KBM-7 (cell line): ENCODE measurements at places on chromosomes 5 and 9.

GRCh38 chr9:116064970-116065369, 88.6 kb upstream of the PAPPA start:
- DNase-seq, result no peak

DNA sequence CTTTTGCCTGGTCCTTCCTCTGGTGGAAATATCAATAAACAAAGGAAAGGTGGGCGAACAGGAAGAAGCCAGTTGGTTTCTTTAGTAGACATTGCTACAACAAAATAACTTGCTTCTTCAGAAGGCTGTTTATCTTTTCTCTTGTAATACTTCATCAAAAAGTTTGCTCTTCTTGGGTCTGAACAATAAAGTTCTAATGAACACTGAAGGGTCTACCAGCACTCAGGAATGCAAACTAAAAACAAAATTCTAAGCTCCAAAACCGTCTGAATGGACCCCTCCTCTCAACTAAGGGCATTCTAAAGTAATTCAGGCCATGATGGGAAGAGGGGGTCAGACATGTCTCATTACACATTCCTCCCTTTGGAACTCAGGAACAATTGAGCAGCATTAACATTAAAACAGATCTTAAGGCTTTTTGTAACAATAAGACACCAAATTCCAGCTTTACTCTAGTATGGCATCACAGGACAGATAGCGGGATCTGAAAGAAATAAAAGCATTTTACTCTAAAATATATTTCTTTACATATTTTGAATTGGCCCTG, 2.3 kb downstream of the TBCA start:
- DNase-seq, result no peak

- no peak for DNase-seq
These were observed 29.6 kb downstream of the KCNIP1 start for GRCh38 chr5:170533383-170533782.

- DNase-seq, result peak; percentile 37
These were observed 38.6 kb downstream of the ZNF366 start for GRCh38 chr5:72468606-72469005.

DNA sequence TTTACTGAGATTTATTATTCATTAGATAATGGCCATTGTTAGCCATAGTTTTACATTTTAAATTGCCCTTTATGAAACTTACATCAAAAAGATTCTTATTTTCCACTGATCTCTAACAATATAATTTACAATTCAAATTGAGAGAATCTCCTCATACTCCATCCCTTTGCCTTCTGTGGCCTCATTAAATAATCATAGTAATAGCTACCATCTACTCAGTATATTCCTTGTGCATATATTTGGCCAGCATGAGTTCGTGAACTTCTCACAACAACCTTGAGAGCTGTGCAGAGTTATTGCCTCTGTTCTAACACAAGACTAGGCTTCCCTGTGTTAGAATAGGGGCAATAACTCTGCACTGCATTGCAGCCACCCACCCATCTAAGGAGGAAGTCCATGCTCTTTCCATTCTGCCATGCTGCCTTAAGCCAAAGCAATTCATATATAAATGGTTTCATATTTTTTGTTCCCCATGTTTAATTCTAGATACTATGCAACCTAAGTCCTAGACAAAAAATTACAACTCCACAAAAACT, 99.1 kb downstream of the ADAMTSL1 start:
- DNase-seq, result no peak

GRCh38 chr5:126414874-126415502, 8.2 kb upstream of the GRAMD2B start:
- DNase-seq, result no peak

- no peak for DNase-seq
These were observed 3.1 kb downstream of the QRFP start for GRCh38 chr9:130893341-130894101.

- DNase-seq, result no peak
These were observed 92.3 kb downstream of the FANCC start for GRCh38 chr9:95225076-95225725.

- peak; percentile 15 for DNase-seq
These were observed 518.5 kb downstream of the NR2F1-AS1 start for GRCh38 chr5:93062548-93062947.

GRCh38 chr5:180034564-180034963, 37.0 kb downstream of the RNF130 start:
- no peak for DNase-seq

DNA sequence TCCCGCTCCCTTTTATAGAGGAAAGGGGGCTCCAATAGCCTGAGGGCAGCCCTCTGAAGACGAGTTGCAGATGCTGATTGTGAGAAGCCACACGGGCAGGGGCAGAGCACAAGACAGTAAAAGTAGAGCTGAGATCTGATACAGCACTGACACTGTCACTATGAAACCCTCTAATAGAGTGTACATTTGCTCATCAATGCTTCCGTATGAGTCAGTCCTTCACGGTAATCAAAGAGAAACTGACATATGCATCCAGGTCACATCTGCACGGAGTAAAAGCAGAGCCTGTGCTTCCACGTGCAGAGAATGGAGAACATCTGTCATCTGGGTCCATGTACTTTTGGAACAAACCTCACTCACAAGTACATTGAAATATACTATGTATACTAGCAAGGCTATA, 60.6 kb upstream of the TMEM215 start:
- no peak for DNase-seq

- no peak for DNase-seq
These were observed 3.2 kb downstream of the CDKN2B start for GRCh38 chr9:22005702-22006606.

GRCh38 chr5:91379246-91379913, 3.7 kb downstream of the ARRDC3 start:
- DNase-seq, result no peak

- DNase-seq, result peak; percentile 88
These were observed 410.1 kb downstream of the MAT2B start for GRCh38 chr5:163915481-163915961.

DNA sequence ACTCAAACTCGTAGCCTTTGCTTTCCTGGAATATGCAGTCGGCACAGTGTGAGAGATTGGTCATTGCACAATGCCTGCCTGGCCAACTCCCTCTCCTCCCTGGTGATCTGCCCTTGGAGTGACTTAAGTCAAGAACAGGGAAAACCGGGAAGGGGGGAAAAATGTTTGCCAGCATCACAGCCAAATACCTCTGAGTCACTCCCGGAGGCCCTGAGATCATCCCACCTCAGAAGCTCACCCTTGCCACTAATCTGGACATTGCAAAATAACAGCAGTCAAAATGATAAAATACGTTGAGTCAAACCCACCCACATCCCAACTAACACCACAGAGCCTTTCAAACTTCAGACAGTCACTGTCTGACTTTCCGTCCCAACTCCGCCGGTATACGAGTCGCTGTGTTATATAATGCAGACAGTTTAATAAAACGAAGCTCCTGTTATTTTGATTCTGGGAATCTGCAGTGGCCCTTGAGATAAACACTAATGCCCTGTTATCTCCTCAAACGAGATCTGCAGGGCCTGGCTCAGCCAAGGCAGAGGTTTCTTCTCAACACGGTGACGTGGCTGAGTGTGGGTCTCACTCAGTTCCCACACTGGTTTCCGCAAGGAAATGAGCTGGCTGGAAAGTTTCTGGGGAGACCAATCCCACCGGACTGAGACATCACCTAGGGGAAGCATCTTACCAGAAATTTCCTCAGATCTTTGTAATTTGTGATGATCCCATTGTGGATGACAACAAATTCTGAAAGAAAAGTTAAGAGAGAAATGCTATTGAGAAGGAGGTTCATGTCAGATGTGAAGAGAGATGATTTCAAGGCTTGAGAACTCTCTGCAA, 22.1 kb downstream of the GFPT2 start:
- DNase-seq, result no peak

DNA sequence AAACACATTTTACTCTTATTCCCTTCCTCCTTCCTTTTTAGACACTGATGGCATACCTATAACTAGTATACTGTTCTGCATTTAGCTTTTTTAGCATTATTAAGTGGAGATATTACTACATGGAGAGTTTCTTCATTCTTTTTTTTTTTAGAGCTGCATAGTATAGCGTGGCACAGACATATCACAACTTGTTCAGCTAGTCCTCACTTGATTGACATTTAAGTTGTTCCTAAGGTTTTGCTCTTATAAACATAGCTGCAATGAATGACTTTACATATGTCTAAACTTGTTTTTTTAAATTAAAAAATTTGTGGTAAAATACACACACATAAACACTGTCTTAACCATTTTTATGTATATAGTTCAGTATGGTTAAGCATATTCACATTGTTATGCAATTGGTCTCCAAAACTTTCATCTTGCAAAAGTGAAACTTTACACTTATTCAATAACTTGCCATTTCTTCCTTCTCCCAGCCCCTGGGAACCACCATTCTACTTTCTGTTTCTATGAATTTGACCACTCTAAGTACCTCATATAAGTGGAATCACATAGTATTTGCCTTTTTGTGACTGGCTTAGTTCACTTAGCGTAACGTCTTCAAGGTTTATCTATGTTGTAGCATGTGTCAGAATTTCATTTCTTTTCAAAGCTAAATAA, 48.7 kb downstream of the ANKDD1B start:
- DNase-seq, result no peak

DNA sequence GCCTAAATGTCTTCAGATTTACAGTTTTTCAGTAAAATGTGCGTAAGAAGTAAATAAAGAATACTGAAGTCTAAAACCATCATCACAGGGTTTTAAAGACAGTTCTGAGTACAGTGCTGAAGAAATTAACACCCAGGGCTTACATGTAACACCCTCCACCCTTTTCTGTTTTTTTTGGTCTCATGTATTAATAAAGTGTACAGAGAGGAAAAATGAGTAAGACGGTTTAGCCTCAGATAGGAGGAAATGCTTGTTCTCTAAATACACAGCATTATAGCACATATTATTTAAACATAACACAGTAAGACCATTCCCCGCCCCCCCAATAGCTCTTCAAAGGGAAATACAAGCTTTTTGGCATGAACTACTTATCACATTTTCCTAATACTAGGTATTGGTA, 119.3 kb downstream of the CHSY3 start:
- no peak for DNase-seq

- peak; percentile 32 for DNase-seq
These were observed 25.1 kb downstream of the GDNF start for GRCh38 chr5:37814699-37815098.

DNA sequence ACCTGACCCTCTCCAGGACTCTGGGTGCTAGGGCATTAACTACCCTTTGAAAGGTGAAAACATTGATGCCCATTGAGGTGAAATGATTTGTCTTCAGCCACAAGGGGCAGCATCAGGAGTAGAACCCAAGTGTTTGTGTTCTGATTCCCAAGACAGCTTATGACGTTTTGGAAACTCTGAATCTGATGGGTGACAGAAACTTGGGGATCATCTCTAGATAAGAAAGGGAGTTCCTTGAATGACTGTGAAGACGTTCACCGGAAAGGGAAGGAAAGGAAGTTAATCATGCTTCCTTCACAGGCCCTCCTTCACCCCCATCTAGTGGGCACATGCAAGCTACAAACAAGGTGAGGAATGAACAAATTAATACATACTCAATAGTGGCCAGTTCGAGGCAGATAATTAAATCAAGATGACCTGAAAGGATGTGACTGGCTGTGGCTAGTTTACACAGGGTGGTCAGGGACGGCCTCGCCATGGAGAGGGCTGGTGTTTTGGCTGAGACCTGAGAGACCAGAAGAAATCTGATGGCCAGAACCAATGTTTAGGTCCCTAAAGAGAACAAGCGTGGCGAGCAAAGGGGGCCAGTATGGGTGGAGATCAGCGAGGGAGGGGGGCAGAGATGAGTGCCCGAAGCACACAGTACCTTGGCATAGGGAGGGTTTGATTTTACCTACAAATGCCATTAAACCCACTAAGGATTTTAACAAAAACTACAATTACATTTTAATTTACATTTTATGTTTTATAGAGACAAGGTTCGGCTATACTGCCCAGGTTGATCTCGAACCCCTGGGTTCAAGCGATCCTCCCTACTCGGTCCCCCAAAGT, 937 bp upstream of the SLC26A2 start:
- peak; percentile 65 for DNase-seq

GRCh38 chr5:58980890-58981289, 398.0 kb downstream of the RAB3C start:
- no peak for DNase-seq

- DNase-seq, result no peak
These were observed 382.2 kb upstream of the CDH6 start for GRCh38 chr5:30811298-30811697.
